Urinary bladder (tissue), 4 donors: ENCODE measurements at places on chromosomes 1 and 21. TPM values are rescaled to one million over a fixed set of nuclear protein-coding genes. Genes with fewer than 3 reads are reported as not detected.

PEX11B gene
- 29.9 TPM for polyA plus RNA-seq

PNRC2 gene
- 94.0 TPM for polyA plus RNA-seq

INSRR gene
- 0.04 TPM for polyA plus RNA-seq

SPRR2A gene
- not detected for polyA plus RNA-seq

SMCP gene
- polyA plus RNA-seq = not detected
